ENCODE measurements at places on chromosomes 5 and 9.

DNA sequence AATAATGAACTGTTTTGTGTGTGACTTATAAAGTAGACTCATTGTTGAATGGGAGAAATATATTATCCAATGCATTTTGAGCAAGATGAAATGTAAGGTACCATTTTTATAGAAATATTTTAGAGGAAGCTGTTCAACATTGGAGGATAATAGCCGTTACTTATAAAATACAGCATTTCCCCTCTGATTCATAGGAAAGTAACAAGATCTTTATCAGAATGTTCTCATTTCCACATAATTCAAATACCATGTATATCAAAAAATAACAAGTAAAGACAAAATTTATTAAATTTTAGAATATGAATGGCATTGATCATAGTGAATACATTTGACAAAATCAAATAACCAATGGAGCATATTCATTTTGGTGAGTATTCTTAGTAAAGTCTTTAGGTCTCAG lies 346.7 kb upstream of the PTGER4 start:
- DNase-seq = no peak

- no peak for DNase-seq
Observed at GRCh38 chr5:53084546-53085255, 24.9 kb downstream of the MOCS2 start.

GRCh38 chr9:78028926-78029325 lies 2.7 kb downstream of the GNAQ start:
- no peak for DNase-seq

DNA sequence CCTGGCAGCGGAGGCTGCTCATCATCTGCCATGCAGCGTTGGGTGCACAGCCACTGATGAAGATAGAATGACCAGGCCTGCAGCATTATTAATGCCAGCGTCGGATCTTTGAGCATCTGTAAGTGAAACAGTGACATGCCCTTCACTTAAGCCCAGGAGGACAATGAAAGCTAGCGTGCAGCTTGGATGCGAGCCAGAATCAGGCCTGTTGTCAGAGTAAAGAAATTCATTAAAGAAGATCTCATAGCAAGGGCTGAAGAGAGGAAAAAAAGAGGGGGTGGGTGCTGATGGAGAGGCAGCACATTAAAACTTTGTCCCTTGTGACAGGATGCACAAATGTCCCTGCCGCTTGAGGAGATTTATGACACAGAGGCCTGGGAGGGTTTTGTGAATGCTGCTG lies 186.1 kb upstream of the MAST4 start:
- no peak for DNase-seq

DNA sequence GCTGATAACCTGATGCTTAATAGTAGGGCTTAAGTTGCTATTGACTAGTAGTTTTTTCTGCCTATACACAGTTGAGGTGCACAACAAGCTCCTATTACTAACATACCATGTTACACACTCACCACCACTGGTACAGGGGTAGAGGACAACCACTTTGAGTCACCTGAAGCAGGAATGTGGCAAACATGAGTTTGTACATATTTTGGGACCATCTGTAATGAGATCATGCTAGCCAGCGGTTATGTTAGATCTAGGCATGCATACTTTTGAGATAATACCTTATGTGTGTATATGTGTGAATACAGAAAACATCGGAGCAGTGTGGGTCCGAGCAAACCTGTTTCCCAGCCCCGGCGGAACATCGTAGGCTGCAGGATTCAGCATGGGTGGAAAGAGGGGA lies 72.8 kb upstream of the NXNL2 start:
- no peak for DNase-seq

DNA sequence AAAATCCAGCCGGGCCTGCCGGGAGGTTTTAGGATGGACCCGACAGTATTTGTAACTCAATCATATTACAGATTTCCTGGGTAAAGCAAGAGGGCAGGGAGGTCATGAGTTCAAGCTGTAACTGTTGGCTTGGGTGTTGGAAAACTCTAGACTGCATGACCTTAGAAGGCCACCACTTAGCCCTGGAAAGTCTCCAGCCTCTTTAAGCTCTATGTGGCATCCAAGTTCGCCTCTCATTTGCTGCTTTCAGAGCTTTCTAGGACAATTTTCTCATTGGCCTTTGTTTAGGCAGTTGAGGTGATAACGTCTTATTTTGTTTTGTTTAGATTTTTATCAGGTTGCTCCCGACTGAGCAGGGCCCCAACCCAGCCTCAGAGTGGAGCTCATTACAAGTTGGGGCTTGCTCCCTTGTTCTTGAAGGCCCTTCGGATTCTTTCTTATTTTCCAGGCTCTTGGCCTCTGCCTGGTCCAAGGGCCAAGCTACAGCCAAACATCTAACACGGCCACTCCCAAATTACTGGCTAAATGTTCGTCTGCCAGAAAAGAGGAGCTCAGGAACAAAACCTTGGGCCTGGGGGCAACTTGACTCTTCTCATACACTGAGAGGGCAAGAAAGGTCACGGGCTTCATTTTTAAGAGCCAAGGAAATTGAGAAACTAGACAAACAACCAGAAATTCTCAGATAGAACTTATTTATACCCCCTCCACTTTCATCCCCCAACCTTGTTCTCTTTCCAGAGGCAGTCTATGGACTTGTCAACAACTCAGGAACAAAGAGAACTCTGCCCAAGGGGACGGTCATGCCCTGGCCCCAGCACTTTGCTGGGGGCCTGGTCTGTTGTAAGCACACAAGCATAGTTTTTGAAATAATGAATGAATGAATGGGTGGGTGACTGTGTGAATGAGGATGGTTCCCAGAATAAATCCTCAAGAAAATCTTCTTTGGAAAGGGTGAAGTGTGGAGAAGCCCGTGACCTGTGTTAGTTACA lies 526.9 kb downstream of the BNC2 start:
- DNase-seq = no peak

- no peak for DNase-seq
Observed at GRCh38 chr9:85483208-85483607, 258.5 kb downstream of the AGTPBP1 start.

DNA sequence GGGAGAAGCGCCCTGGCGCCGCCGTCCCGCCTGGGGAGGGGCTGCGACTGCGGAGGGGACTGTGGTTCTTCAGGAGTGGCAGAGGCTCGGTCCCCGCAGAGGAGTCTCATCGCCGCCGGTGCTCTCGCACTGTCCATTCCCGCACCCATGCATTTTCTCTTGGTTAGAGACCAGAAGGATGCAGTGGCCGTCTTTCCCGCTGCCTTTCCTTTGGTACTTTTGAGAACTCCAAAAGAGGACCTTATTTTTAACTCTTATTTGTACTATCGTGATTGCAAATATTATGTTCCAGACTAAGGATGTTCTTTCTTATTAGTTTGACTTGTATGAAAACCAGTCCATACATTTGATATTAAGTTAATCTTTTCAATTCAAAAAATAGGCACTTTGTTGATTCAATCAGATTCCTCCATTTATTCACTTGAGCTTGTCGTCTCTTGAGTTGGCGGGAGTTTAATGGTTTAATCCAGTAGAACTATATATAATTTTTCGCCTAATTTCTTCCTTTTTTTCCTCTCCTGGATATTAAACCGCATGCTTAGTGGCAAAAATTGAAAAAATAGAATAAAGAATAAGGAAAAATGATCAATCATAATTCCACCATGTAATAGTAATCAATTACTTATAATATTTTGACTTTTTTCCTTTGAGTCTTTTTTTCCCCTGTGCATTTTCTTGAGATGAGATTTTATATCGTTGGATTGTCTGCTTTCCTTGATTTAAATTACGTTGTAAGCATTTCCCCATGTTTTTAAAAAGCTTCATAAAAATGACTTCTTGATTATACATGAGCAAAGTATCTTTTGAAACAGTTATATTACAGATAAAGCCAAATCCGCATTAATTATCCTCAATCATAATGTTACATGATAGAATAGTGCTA lies 861 bp downstream of the ZFYVE16 start:
- DNase-seq = no peak

GRCh38 chr5:126139086-126139485 lies 284.1 kb upstream of the GRAMD2B start:
- no peak for DNase-seq

DNA sequence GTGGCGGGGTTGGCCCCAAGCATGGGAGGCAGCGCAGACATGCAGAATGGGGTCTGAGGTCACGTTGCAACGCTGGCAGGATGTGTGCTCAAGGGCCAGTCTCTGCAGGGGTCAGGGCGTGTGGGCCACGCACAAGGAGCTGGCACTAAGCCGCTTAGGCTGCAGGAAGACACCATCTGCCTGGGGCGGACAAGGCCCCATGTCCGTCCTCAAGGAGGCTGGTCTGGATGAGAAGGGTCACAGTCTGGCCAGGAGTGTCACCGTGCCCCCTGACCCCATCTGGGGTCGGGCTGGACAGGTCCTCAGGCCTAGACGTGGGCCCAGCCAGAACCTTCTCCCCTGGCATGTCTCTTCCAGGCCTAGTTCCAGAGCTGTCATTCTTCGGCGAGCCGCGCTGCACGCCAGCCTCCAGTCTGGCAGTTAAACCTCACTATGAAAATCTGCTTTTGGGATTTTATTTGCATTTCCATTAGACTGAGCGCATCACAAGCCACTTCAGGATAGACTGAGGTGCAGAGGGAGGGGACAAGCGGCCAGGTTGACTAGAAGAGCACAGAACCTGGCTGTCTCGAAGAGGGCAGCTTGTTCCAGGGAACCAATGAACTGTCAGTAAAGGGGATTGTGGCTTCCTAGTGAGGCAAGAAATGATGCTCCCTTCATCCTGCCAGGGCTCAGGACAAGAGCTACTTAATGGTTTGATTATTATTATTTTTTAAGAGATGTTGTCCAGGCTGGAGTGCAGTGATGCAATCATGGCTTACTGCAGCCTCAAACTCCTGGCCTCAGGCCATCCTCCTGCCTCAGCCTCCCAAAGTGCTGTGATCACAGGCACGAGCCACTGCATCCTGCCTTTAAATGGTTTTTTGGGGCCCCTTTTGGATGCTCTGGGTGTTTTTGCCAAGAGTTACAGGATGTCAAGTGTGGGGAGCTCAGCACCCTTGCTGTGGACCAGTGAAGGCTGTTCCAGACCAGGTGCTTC lies 4.3 kb downstream of the BRD3OS start:
- no peak for DNase-seq

- no peak for DNase-seq
Observed at GRCh38 chr5:4243479-4244264, 648.0 kb downstream of the IRX1 start.

GRCh38 chr9:18447541-18447940 lies 26.4 kb upstream of the ADAMTSL1 start:
- no peak for DNase-seq

- no peak for DNase-seq
Observed at GRCh38 chr5:171609806-171610452, 175.7 kb upstream of the SMIM23 start.

- DNase-seq = no peak
Observed at GRCh38 chr5:83973925-83974815, 253.5 kb upstream of the HAPLN1 start.

DNA sequence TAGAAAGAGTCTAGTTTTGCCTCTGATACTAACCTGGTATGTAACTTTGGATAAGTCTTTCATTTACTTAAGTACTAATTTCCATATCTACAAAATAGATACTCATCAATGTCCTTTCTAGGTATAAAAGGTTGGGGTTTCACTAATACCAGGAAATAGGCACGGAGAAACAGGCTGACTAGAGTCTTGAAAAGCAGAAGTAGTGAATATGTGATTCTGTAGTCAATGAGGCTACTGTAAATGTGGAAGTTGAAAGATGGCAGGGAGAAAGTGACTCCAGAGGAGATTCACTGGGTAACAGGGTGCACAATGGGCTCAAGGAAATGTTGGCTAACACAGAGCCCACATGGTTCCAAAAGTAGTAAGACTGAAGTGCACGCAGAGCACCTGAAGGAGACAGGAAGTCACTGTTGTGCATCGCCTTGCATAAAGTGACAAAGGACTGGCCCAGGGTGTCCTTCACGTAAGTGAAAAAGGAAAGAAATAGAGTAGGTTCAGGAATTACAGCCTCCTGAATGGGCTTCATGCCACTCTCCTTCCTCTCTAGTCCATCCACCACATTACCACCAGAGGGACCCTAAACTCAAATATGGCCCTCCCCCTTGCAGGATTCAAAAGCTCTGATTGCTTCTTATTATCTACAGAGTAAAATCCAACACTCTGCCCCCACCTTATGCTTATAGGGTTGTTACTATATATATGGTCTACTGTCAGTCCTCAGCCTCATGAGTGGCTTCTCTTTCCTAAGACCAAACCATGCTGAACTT lies 288.0 kb upstream of the SMARCA2 start:
- DNase-seq = no peak

GRCh38 chr5:142079306-142079721 lies 29.3 kb upstream of the NDFIP1 start:
- DNase-seq = no peak

DNA sequence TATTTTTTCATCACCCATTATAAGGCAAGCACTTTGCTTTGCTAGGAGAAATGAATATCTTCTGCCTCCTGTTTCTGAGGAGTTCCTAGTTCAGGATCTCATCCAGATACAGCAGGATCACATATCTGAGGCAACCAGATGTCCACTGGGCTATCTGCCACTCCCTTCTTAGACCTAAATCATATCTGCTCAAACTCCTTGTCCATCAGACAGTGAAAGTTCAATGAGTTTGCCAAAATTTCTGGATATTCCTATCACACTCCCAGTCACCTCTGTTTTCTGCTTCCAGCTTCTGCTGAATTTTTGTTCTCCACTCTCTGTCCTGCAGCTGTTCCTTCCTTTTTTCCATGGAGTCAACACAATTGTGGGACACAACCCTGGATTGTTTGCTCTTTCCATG lies 54.2 kb upstream of the BASP1 start:
- DNase-seq = no peak

- DNase-seq = no peak
Observed at GRCh38 chr5:123992641-123993040, 480.7 kb downstream of the CSNK1G3 start.

DNA sequence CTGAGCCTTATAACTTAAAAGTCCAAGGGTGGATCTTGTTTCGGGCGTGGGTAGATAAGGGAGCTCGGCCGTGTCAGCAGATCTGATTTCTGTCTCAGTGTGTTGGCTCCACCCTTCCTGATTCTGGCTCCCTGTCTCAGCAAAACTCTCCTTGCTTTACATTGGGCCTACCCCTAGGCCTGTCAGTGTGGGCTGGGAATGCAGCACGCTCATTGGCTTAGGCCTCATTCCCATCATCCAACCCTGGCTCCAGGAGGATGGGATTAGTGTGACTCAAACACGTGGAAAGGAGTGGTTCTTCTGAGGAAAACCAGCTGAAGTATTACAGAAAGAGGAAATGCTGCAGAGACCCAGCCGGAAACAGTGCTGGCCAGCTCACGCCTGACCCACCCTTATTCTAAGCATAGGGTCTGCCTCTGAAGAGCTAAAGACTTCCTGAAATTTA lies 59.9 kb downstream of the ZFAND5 start:
- no peak for DNase-seq

DNA sequence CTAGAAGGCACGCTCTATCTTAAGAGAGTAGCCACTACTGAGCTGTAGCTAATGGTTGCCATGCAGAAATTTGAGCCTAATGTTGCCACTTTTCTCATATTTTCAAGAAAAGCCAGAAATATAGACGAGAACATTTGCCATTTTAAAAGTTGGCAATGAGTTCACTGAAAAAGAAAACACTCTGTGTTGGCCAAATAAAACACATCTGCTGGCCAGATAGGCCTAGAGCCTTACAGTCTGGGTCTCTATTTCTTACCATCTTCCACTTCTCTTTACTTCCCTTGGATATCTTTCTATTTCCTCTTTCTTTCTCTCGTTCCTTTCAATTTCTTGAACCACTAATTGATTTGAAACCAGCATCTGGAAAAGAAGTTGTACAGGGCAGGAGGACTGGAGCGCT lies 36.6 kb upstream of the VCAN start:
- no peak for DNase-seq

GRCh38 chr5:135153661-135154060 lies 119.6 kb upstream of the PITX1 start:
- no peak for DNase-seq

- no peak for DNase-seq
Observed at GRCh38 chr5:107640568-107640967, 30.2 kb downstream of the EFNA5 start.

Data from stimulated activated CD4-positive, alpha-beta T cell treated with anti-CD3 and anti-CD28 coated beads, Interleukin-1b, Interleukin-23, amount 100 ng/mL, for 1 hour (primary cell).